ENCODE measurements at places on chromosomes 6 and 20.
A peak's percentile ranks its signal among the peaks of the same experiment; 100 is the strongest.

DNA sequence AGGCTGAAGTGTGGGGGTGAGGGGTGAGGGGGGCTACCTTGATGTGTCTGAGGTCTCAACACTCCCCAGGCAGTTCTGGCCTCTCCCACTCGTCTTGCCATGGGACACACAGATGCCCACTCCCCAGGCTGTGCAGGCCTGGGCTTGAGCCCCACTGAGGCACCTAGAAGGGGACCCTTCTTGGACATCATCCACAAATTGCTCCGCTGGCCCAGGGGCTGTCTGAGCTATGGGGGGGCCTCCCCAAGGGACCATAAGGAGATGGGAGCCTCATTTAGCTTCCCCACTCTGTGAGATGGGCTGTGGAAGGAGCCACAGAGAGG lies 155.5 kb upstream of the MLN start:
- no peak for DNase-seq

GRCh38 chr6:8589941-8590729 lies 154.8 kb upstream of the SLC35B3 start:
- peak; percentile 37 for DNase-seq

DNA sequence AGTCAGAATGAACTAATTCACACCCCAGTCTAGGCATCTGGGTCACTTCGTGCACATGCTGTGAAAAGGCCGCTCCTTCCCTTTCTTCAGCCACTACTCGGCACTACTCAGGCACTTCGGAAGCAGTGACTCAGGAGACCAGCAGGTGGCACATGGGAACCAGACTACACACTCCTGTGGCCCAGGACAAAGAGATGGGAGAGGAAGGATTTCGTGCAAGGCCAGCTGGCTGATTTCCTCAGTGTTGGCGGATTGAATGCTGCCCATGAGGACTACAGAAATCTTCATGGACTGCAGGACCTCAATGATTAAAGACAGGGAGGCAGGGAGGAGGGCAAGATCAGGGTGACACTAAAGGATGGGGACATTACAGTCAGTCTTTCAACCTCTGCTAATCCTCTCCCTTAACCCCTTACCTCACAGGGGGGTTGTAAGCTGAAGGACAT lies 117.8 kb upstream of the SPACA1 start:
- DNase-seq = peak; percentile 78

DNA sequence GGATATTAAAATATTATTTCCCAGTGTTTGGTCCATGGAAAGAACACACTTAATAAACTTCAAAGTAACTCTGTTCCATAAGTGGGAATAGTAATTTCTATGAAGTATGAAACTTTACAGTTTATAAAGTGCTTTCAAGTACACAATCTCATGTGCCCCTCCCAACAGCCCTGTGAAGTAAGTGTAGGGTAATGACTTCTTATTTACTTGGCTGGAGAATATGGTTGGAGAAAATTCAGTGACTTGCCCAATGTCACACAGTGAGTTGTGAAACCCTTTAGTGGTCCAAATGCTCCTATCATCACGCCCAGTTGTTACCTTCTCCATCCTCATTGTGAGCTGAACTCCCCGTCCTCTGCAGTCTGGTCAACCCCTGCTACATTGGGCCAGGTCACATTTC lies 141.2 kb downstream of the PDE7B start:
- DNase-seq = no peak
